Stimulated activated CD4-positive, alpha-beta T cell treated with anti-CD3 and anti-CD28 coated beads, TNF-alpha, amount 100 ng/mL, for 24 hours (primary cell): ENCODE measurements at places on chromosomes 3 and 15.

DNA sequence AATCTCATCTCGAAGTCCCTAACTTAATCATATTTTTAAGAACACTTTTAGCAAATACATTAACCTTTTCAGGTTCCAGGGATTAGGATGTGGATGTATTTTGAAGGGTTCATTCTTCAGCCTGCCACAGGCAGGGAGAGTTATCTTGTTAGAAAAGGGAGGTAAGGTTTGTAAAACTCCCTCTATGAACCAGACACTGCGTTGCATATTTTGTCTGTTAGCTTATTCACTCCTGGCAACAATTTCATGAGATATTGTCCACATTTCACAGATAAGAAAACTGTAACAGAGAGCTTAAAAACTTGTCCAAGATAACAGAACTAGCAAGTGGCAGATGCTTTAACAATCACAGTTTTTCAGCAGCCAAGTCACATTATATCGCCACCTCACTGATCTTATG is 155.4 kb downstream of the DIPK2A start:
- DNase-seq = no peak

DNA sequence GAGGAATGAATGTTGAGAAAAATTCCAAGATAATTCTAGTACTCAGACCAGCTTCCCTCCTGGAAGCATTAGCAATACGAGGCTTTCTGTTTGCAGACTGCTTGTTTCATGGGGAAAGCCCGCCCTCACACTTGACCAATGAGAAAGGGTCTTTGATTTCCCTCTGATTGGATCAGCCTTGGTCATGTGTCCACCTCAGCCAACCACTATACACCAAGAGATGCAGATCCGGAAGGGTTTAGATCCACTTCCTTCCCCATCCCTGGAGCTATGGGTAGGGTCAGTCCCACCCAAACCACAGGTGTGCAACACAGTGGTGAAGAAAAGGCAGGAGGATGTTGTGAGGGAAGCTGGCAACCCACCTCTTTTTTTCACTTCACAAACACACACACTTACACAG is 154.7 kb downstream of the SV2B start:
- no peak for DNase-seq

DNA sequence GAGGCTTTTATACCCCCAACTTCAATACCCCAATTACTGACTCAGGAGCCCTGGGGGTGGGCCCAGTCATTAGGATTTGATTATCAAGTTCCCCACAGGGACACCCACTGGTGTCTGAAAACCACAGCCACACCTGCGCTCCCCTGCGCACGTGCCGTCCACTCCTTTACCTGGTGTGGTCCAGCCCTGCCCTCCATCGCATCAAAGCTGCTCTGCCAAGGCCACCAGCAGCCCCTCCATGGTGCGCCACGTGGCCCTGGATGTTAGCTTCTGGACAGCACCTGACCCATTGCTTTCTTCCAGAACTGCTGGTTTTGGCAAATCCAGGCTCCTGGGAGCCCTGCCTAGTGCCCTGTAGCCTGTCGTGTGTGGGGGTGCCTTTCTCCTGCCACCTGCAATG is 136.3 kb downstream of the NSMCE3 start:
- no peak for DNase-seq

GRCh38 chr3:31406896-31407295 is 125.8 kb upstream of the STT3B start:
- no peak for DNase-seq

DNA sequence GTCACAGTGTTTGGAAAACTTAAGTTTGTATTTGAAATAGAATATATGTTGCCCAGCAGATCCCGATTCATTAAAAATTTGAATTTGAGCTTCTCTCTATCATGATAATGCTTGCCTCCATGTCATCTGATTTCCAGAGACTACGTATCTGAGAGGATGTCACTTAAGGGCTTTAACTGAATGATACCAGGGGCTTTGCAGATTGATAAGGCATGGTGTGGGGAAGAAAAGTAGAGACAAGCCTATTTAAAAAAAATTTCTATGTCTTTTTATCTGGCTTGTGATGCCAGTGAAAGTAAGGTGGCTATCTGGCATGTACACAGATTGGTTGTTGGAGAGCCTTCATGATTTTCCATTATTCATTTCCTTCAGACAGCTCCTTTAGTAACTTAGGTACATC is 72.7 kb downstream of the UBE2E2 start:
- DNase-seq = no peak

GRCh38 chr3:161275919-161276318 is 54.8 kb downstream of the NMD3 start:
- DNase-seq = no peak

GRCh38 chr3:170040418-170040817 is 2.6 kb downstream of the GPR160 start:
- DNase-seq = no peak

DNA sequence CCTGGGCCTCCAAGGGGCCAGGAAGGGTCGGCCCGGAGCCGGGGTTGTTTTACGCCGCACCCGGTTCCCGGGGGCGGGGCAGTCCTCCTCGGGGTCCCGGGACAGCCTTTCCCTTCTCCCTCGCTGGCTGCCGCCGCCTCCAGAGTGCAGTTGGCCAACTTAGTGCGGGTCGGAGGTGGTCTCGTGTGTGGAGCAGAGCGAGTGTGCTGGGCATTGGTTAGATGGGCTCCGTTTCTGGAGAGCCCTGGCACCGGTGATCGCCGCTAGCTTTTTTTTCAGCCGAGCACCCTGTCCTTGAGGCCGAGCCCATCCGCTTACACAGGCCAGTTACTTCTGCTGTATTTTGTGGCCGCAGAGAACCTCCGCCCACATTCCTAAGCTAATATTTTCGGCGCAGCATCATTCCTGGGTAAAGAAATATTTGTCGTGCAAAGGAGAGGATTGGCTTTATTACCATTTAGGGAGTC is 585 bp downstream of the KIF23 start:
- DNase-seq = no peak

DNA sequence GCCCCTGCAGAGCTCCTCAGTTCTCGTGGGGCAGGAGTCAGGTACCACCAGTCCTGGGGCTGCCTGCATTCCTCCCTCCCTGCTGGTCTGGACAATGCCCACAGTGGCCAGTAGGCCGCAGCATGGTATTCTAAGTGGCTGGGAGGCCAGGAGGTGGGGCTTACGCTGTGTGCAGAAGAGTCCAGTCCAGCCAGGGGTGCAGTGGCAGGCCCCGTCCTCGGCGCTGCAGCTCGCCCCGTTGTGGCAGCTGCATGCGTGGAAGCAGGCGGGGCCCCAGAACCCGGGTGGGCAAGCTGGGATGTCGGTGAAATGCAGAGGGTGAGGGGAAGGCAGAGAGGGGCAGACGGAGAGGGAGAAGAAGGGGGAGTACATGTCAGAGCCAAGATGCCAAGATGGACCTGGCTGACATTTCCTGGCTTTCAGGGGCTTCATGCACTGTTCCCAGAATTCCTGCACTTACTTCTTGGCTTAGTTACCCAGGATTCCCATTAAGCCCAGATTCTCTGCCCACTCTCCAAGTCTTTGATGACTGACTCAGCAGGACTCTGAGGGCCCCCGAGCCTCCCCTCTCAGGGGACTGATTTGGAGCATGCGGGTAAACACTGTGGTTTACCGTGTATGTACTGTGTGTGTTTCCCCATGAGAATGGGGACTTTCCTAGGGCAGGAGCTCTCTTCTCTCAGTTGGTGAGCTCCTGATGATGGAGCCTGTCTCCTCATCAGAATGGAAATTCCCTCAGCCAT is 47.5 kb downstream of the RAB11A start:
- DNase-seq = peak; percentile 18

- no peak for DNase-seq
These were observed 18.5 kb upstream of the REC114 start for GRCh38 chr15:73424506-73424905.

DNA sequence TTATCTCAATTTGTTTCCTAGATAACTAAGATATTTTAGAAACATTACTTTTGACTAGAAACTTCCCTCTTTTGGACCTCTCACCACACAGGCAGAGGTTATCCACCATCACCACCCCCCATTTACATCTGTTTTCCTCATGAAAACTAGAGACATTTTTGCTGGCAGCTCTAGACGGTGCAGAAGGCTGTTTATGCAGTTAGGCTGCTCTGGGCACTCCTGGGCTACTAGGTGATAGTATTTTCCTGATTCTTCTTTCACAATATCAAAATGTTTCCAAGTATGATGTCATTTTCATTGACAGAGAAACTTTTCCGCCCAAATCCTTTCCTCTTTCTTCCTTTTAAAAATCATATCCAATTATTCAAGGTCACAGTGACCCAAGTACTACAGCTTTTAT is 67.1 kb downstream of the PLOD2 start:
- DNase-seq = no peak

- no peak for DNase-seq
These were observed 3.6 kb upstream of the KBTBD12 start for GRCh38 chr3:127911421-127911931.

GRCh38 chr3:59774634-59775033 is 724.8 kb upstream of the CFAP20DC start:
- no peak for DNase-seq

- DNase-seq = no peak
These were observed 11.7 kb downstream of the ARHGEF26 start for GRCh38 chr3:154132777-154133375.

- no peak for DNase-seq
These were observed 245.6 kb upstream of the PEX5L start for GRCh38 chr3:180282386-180282785.

DNA sequence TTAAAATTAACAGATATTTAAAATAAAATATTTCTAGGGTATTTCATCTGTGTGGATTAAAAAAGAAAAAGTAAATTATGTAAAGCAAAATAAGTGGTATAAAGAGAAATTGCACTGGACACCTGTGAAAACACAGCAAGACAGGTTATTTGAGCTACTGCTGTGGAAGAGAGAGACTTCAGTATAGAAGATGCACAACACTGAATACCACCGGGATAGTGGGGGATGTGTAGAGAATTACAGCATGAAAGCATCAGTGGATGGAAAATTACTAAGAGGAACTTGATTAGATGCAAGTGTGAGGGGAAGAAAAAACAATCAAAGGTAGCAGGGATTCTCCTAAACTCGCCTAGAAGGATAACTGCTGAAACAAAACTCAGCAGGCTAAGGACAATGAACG is 1242.5 kb upstream of the GBE1 start:
- DNase-seq = no peak

- DNase-seq = no peak
These were observed 126.2 kb upstream of the C2CD4B start for GRCh38 chr15:62291262-62291661.

DNA sequence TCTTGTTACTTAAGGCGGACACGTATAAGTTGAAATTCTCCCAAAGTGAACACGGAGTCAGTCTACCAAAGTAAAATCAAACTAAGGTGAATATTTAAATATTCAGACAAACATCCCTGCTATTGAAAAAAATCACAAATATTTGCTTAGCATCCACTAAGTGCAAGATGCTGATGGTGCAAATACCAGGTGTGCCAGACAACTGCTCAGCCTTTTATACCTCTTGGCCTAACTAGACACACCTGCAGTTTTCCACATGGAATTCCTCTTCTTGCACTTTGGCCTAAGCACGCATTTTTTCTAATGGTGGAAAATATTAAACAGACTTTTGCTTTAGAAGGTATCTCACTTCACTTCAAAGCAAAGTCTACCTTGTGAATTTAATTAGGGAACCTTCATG is 84.1 kb upstream of the ICE2 start:
- no peak for DNase-seq

GRCh38 chr3:13703071-13703470 is 154.1 kb downstream of the FBLN2 start:
- no peak for DNase-seq
